ENCODE measurements at places on chromosomes 2 and 18. TPM values are rescaled to one million over a fixed set of nuclear protein-coding genes. Genes with fewer than 3 reads are reported as not detected.

DNA sequence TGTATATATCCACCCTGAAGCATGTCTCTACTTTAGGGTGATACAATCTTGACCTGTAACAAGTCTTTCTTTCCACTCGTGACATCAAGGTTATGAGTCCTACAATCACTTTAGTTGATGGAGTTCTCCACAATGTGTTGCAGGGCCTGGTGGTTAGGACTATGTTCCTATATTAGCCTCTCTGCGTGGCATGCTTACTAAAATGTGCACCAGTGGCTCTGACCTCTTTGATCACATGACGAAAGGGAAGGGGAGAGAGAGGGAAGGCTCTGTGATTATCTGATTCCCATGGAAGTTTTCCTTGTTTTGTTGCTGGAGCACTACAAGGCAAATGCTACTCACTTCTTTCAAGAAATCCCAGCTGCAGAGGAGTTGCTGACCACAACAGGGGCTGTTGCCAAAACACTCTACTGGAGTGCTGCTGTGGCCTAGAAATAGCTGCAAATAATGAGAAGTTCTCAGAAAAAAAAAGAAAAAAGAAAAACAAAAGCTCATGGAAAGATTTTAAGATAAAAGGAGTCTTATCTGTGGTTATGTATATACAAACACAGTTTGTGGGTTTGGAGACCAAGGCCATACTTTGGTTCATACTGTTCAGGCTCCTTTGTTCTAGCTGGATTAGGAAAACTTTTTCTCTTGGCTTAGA, 272.8 kb upstream of the MMADHC start:
- H3K27me3 ChIP-seq: no peaks in the 10 kb centered on the region
- peaks cover 5% of the 10 kb centered on the region for H3K4me1 ChIP-seq
- H3K27ac ChIP-seq: 0 out of 2 replicates have a peak overlapping the region, but pooled peaks have one; percentile 4
- H3K4me3 ChIP-seq: no peak overlapping the region
- no peak for DNase-seq

- H3K36me3 ChIP-seq: peaks cover 51% of the 10 kb centered on the region
- no peaks in the 10 kb centered on the region for H3K4me1 ChIP-seq
- H3K27me3 ChIP-seq: no peaks in the 10 kb centered on the region
- no peak overlapping the region for H3K4me3 ChIP-seq
- H3K27ac ChIP-seq: no peak overlapping the region
- DNase-seq: no peak
Observed at GRCh38 chr2:32484937-32485336, 128.1 kb downstream of the BIRC6 start.

DNA sequence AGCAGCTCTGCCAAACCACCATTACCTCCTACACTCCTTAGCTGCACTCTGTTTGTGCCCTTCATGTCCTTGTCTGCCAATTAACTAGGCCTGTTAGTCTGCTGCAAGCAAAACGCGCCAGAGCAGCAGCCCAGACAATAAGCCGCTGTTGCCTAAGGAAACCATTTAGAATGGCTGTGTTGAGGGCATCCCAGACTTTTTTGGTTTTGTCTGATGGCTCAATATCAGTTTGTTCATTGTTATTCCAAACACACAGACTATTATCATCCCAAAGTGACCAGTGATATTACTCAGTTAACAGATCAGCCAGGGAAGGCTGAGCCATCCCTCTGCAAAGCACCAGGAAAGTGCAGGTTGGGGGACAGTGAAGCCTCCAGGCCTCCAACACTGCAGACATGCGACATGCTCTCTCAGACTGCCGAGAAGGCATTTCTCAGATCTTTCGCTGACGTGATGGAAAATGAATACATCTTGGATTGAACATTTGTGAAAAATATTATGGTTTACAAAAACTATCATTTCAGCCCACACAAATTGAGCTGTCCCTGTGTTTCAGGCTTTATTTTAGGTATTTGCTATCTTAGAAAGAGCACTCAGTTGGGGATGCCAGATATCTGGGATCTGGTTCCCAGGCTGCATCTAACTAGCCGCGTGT, 182.0 kb upstream of the HNRNPA3 start:
- no peaks in the 10 kb centered on the region for H3K36me3 ChIP-seq
- H3K4me1 ChIP-seq: peaks cover 16% of the 10 kb centered on the region
- no peak for DNase-seq
- no peaks in the 10 kb centered on the region for H3K27me3 ChIP-seq
- H3K27ac ChIP-seq: no peak overlapping the region
- no peak overlapping the region for H3K4me3 ChIP-seq

GRCh38 chr2:209900638-209901037, 101.8 kb upstream of the RPE start:
- H3K4me1 ChIP-seq: peaks cover 4% of the 10 kb centered on the region
- H3K27ac ChIP-seq: no peak overlapping the region
- H3K4me3 ChIP-seq: no peak overlapping the region
- peaks cover 4% of the 10 kb centered on the region for H3K36me3 ChIP-seq

- peaks cover 11% of the 10 kb centered on the region for H3K4me1 ChIP-seq
- H3K27ac ChIP-seq: peak within 1 kb of the TSS; percentile 92
- H3K4me3 ChIP-seq: peak within 1 kb of the TSS; percentile 98
- H3K36me3 ChIP-seq: peaks cover 6% of the 10 kb centered on the region
Observed at GRCh38 chr2:55693181-55694125, at the start of gene PNPT1. Gene PNPT1, minus strand, starts transcription at chr2:55693844. Its CDS starts 21 bp downstream, at chr2:55693823.

DNA sequence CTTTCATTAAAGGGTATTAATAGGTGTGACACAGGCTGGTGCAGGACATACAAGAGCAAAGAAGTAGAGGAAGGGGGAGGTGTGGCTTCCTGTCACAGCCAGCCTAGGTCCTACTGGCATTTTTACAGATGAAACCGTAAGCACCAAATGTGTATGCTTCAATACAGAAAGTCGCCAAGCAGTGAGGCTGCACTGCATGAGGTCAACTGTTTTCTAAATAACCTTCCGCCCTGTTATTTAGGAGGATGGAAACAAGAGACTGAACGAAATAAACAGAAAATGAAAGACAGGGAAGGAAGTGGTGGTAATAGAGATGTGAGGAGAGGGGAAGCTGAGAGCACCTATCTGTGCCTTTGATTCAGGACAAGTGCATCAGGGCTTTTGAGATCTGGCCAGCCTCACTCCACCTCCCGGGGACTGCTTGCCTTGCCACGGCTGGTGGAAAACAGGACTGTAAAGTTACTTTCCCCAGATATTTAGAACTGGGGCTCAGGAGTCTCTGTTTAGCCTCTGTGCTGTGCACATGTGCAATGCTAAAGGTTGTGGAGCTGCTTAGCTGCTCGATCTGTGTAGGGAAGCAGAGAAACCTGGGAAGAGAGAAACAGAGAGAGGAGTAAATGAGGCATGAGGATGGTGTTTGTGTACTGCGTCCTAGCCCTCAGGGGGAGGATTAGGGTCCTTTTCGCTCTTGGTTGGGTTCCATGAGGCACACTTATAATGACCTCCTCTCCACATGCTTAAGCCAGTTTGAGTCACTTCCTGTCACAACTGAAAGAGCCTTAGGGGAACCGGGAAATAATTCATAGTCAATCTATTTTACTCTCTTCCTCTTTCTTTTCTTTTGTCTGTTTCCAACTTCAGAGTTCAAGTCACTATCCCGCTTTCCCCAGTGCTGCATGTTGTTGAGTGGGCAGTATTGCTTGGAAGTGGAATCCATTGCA, 62.3 kb upstream of the BOD1L2 start:
- peaks cover 23% of the 10 kb centered on the region for H3K27me3 ChIP-seq
- 0 out of 2 replicates have a peak overlapping the region, but pooled peaks have one; percentile 9 for H3K27ac ChIP-seq
- DNase-seq: no peak
- no peak overlapping the region for H3K4me3 ChIP-seq

- H3K27ac ChIP-seq: no peak overlapping the region
- DNase-seq: no peak
- H3K27me3 ChIP-seq: no peaks in the 10 kb centered on the region
- no peak overlapping the region for H3K4me3 ChIP-seq
Observed at GRCh38 chr2:88575051-88575450, 52.2 kb downstream of the EIF2AK3 start.

The NGEF gene
- total RNA-seq: 5.4 TPM

The CRYGC gene
- not detected for total RNA-seq

Data from WTC11 (cell line).